ENCODE measurements at places on chromosomes 13 and 19. TPM values are rescaled to one million over a fixed set of nuclear protein-coding genes. Genes with fewer than 3 reads are reported as not detected.

DNA sequence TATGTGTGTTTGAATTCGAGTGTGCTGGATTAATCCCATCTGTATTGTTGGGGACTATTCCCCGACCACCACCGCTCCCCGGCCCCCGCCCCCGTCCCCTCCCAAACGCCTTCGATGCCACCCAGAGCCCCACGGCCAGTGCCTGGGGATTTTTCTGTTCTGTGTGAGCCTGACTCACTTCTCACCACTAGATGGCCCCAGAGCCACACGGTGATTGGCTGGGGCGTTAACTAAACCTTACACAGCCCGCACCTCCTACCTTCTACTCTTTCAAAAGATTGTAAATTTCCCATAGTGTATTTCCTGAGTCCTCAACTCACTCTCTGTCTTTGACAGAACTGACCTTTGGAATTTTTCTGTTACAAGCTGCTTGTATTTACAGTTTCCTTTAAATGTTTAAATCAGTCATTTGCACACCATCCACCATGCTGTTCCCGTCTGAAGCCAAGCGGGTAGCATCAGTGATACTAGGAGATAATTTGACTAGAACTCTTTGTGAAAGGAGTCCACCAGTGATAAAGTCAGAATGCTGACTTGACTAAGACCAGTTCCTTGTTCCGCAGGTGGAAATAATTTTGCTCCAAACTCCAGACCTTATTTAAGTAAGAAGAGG, 61.4 kb downstream of the RFX2 start:
- H3K36me3 ChIP-seq = no peaks in the 10 kb centered on the region
- H3K27me3 ChIP-seq = no peaks in the 10 kb centered on the region
- DNase-seq = peak; percentile 91
- no peaks in the 10 kb centered on the region for H3K4me1 ChIP-seq
- H3K4me3 ChIP-seq = no peak overlapping the region

DNA sequence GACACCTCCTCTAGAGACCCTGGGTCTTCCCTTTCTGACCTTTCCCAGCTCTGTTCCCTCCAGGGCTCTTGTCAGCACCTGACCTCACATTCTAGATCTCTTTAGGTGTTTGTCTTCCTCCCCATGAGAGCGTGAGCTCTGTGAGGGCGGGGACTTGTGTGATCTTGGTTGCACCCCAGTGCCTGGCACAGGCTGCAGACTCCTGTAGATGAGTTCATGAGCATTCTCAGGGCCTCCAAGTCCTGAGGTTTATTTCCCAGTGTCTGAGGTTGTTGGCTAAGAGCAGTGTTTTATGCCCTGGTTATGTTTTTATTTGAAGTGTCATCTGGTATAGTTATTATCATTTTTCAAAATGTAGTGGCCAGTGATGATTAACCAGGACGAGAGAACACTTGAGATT, 596 bp downstream of the CEACAM4 start:
- H3K27ac ChIP-seq = no peak overlapping the region
- H3K4me1 ChIP-seq = peaks cover 4% of the 10 kb centered on the region
- no peak for DNase-seq
- H3K36me3 ChIP-seq = no peaks in the 10 kb centered on the region

GRCh38 chr13:81639984-81640582, 1299.2 kb upstream of the SPRY2 start:
- no peaks in the 10 kb centered on the region for H3K36me3 ChIP-seq
- no peak overlapping the region for H3K4me3 ChIP-seq
- DNase-seq = no peak
- H3K27ac ChIP-seq = no peak overlapping the region
- no peaks in the 10 kb centered on the region for H3K27me3 ChIP-seq
- H3K4me1 ChIP-seq = no peaks in the 10 kb centered on the region

DNA sequence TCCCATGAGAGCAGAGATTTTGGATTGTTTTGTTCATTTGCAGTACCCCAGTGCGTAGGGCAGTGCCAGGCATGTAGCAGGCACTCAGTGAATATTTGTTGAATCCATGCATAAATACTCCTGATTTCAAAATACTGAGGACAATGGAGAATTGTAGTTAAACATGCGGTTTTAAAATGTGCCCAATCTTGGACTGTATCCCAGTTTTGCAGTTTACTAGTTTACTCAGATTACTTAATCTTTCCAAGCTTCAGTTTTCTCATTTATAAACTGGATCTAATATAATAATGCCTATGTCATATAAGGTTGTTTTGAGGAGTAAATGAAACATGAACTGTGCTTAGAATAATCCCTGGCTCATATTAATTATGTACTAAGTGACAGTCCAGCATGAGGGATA, 39.0 kb downstream of the RCBTB2 start:
- peaks cover 5% of the 10 kb centered on the region for H3K36me3 ChIP-seq
- no peaks in the 10 kb centered on the region for H3K27me3 ChIP-seq
- peaks cover 61% of the 10 kb centered on the region for H3K4me1 ChIP-seq

DNA sequence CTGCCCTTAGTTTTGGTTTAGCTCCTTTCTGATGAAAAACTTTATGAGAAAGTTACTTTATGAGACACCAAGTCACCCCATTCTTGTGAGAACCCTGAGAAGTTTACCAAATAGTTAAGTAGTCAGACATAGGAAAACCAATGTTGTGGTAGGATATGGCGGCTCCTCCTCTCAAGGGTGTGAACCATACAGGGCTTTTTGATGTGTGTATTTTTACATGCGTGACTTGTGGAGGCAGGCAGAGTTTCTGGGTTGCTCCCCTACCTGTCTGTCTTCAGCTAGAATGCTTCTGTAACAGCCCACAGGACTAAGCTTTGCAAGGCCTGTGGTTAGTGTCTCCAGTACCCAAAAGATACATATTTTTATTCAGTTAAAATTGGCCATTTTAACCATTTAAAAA, 18.3 kb downstream of the UBAC2 start:
- peaks cover 64% of the 10 kb centered on the region for H3K4me1 ChIP-seq
- peak overlapping the region; percentile 74 for H3K27ac ChIP-seq
- no peak overlapping the region for H3K4me3 ChIP-seq
- H3K27me3 ChIP-seq = no peaks in the 10 kb centered on the region
- H3K36me3 ChIP-seq = no peaks in the 10 kb centered on the region

GRCh38 chr13:59490651-59491050, 673.1 kb downstream of the DIAPH3 start:
- H3K4me3 ChIP-seq = no peak overlapping the region
- H3K27me3 ChIP-seq = no peaks in the 10 kb centered on the region
- H3K4me1 ChIP-seq = no peaks in the 10 kb centered on the region
- H3K36me3 ChIP-seq = no peaks in the 10 kb centered on the region
- DNase-seq = no peak
- no peak overlapping the region for H3K27ac ChIP-seq

TMC4 gene
- 7.5 TPM for total RNA-seq

CGB7 gene
- not detected for total RNA-seq

ZNF728 gene
- total RNA-seq = not detected
